ENCODE measurements at places on chromosomes 5 and 9.
A peak's percentile ranks its signal among the peaks of the same experiment; 100 is the strongest.

DNA sequence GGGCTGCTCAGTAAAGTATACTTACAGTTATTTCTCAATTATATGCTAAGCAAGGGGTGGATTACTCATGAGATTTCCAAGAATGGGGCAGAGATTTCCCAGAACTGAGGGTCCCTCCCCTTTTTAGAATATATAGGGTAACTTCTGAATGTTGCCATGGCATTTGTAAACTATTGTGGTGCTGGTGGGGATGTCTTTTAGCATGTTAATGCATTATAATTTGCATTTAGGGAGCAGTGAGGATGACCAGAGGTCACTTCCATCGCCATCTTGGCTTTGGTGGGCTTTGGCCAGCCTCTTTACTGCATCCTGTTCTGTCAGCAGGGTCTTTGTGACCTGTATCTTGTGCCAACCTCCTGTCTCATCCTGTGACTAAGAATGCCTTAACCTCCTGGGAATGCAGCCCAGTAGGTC, 35.5 kb downstream of the TTC1 start:
- DNase-seq, result no peak

GRCh38 chr9:124427281-124427680, 12.0 kb upstream of the PSMB7 start:
- no peak for DNase-seq

DNA sequence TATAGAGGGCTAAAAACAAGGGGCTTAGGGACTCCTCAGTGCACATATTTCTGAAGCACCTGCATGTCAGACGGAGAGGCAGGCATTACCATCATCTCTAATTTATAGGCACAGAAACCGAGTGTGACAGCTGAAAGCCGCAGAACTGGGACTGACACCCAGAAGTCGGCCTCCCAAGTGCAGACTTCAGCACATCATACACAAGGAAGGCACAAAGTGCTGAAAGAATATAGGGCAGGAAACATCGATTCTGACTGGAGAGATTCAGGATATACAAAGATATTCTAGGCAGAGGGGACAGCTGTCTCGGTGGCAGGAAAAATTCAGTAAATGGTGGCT, 11.2 kb downstream of the MRPS27 start:
- no peak for DNase-seq

DNA sequence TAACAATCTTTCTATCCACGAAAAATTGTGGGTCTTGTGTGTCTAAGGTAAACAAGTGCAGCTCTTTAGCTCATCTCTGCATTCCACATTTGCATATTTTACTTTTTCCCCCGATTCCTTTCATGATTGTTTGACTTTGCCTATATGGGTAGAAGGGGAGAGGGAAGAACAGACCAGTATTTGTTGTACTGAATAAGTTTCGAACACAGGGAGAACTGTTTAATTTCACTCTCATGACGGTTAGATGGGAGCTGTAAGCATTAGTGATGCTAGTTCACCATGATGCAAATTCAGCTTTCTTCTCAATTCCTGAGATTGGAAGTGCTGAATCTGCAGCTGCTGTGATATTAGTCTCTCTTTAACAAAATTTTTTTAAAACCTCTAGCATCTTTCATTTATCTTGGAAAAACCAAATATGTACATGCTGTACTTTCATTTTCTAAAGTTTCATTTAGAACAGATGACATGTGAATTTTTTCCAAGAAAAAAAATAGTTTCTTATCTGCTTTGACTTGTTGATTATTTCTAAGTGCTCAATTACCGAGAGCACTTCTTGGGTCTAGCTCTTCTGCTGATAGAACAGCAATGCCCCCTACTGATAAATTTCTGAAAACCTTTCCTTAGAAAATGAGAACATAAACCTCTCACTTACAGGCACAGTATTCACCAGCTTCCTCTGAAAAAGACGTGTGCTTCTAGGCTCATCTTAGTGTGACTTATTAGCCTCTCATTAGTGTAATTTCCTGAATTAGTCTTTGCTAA, 149.5 kb downstream of the BAAT start:
- DNase-seq, result no peak

- DNase-seq, result no peak
These were observed 240.9 kb upstream of the TBCA start for GRCh38 chr5:78016863-78017529.

- no peak for DNase-seq
These were observed 64.4 kb upstream of the COL15A1 start for GRCh38 chr9:98879094-98879962.

GRCh38 chr5:145811834-145812625, 23.1 kb downstream of the PRELID2 start:
- DNase-seq, result no peak

DNA sequence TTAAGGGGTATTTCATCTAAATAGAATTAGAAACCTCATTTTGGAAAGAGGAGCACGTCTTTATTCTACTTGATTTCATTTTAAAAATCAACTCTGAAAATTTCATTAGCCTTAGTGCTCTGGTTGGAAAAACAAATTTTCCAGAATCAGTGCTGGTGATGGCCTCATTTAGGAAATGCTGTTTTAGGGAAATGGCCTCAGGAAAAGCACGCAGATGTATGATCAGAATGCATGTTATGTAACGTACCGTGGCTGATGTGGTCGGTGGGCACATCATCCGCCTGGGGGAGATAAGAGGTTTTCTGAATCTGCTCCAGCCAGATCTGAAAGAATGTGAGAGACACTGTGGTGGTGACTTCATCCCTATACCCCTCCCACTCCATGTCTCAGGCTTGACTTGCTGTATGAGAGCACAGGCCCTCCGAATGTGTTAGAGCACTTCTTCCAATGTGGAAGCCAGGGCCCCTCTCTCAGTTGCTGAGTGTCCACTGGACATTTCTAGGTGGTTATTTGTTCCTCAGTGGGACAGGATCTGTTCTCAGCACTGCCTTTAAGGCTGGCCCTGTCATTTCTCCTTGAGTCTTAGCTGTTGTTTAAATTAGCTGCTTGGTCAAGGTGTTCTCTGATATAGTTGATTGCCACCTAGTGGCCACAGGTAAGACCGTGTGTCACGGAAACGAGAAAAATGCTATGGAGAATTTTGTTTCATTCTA, 96.5 kb downstream of the ARHGAP26 start:
- DNase-seq, result peak; percentile 40

DNA sequence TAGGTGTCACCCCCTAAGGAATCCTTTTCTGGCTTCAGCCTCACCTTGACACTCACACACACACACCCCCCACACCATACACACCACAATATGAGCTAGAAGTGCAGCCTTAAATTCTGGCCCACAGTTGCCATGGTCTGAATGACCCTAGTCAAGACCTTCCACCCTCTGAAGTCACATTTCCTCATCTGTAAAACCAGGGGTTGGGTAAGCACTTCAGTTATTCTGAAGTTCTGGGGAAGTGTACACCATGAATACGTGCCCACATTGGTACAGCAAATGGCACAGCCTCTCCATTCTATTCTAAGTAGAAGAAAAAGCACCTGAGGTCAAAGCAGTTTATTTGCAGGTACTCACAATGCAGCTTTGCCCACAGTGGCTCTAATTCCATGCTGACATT, 372.8 kb upstream of the KLF4 start:
- DNase-seq, result no peak

DNA sequence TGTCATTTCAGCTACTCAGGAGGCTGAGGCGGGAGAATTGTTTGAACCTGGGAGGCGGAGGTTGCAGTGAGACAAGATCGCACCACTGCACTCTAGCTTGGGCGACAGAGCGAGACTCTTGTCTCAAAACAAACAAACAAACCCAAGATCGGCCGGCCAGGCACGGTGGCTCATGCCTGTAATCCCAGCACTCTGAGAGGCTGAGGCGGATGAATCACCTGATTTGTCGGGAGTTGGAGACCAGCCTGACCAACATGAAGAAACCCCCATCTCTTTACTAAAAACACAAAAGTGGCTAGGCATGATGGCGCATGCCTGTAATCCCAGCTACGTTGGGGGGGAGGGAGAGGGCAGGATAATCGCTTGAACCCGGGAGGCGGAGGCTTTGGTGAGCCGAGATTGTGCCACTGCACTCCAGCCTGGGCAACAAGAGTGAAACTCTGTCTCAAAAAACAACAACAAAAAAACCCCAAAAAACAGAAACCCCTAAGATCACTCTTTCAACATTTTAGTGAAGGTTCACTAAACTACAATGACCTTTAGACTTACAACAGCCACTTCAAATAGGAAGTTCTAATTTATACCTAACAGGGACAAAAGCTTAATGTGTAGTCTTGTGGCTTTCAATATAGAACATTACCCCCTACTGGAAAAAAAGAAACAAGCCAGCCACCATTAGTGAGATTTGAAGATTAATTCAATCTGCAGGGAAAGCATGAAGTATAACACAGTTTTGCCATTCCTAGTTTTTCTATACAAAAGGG, 7.0 kb downstream of the HSPA9 start:
- no peak for DNase-seq

DNA sequence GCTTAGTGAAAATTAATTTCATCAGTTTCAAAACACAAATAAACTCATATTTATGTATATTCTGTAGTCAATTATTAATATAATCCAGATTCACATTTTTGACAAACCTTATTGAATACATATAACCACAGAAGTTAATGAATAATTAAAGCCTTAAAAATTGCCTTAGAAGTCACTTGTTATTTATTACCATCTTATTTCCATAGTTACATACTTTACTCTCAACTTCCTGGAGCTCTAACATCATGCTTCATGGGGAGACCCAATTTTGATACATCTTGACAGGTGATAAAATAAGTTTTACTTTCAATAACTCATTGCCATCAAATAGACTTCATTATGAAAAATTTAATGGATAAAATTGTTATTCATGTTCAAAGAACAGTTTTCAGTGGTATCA, 1038.7 kb downstream of the PTPRD start:
- no peak for DNase-seq

- DNase-seq, result no peak
These were observed 631 bp upstream of the RCL1 start for GRCh38 chr9:4792054-4792571.

GRCh38 chr5:151772846-151773561, 1.2 kb downstream of the G3BP1 start:
- DNase-seq, result no peak

- DNase-seq, result no peak
These were observed 9.3 kb upstream of the ZDHHC12 start for GRCh38 chr9:128733256-128733655.

- no peak for DNase-seq
These were observed 31.7 kb downstream of the BRINP1 start for GRCh38 chr9:119337573-119337972.

- no peak for DNase-seq
These were observed 2.4 kb upstream of the PPP2R2B start for GRCh38 chr5:146880966-146881365.

DNA sequence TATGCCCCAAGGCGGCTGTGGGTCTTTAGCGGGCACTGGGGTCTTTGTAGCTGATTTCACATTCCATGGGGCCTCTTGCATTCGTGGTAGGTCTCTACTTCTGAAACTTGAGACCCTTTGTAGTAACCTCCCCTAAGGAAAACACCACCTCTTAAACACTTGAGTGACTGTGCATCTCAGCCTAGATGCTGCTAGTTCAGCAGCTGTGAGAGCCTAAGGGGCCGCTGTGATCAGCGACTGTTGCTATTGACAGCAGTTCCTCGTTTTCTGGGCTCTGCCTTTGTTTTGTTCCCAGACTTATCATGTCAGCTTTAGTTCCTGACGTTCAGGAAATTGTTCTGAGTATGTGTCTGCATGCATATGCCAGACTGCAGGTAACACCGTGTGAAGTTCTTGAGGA, 171.2 kb downstream of the HSPA4 start:
- no peak for DNase-seq

- no peak for DNase-seq
These were observed 75.7 kb downstream of the WNK2 start for GRCh38 chr9:93259490-93260262.

DNA sequence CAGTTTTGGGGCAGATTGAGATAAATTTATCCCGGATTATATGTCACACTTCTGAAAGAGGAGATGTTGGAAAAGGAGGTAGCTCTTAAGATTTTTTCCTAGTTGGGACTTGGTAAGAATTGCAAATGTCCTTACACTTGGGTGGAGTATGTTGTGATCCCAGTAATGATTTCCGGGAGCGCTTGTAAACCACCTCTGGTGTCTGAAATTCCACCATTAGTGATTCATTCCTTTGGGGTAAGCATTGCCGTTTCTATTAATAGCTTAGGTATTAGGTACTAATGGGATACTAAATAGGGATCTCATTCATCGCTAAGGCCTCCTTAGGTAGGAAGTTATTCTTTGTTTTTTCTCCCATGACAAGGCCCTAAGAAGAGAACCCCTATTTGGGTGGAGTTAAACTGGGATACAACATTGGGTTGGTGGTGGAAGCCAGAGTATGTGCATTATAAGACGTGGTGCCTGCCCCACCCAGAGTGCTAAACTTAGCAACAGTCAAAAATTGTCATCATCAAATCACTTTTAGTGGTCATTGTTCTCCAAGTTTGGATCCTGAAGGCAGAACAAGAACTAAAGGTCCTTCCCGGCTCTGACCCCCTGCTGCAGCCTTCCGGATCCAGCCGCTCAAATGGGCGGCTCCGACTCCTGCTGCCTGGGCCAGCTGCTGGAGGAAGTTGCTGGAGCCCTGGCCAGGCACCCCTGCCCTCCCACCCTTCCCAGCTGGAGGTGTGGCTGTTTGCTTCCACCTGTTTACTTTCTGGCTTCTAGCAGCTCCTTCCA, 31.7 kb upstream of the DAB2IP start:
- no peak for DNase-seq

DNA sequence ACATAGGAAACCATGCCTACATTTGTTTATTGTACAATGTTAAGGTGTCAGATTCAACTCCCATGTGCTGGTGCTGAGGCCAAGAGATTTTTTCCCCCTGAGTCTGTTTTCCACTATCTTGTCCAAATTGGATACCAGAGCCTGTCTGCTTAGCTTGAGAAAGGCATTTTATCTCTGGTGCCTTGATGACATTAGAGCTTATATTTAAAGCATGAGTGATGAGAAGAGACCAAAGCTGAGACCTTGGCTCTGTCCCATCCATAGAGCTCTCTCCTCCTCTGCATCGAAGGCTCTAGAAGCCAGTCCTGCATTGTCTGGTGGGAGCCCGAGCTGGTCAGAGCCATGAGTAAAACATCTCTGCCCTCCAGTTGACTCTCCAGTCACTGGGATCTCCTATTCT, 10.4 kb upstream of the PPP2CA start:
- DNase-seq, result no peak

DNA sequence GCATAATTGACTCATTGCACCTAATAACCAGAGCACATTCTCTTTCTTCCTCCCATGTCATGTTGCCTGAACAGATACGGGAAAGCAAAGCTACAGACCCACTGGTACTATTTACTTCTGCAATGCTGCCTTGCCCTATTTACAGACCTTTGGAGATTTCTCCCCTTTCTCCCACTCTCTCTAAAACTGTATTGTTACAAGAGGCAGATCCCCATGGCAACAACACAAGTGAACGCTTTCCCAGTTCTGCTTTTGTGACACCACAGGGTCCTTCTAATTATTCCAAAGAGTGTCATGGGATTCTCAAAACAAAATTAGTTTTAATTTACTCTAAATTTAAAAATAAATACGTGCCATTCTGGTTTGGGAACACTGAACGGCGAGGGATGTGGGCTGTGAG, 104.7 kb downstream of the KCTD16 start:
- no peak for DNase-seq

All from activated naive CD4-positive, alpha-beta T cell treated with Interleukin-2 at 50 U/mL for 16 hours (primary cell).